ENCODE measurements at places on chromosomes 6 and 20.

- DNase-seq = no peak
Measured at GRCh38 chr6:14738933-14739332, 506.9 kb upstream of the JARID2 start.

DNA sequence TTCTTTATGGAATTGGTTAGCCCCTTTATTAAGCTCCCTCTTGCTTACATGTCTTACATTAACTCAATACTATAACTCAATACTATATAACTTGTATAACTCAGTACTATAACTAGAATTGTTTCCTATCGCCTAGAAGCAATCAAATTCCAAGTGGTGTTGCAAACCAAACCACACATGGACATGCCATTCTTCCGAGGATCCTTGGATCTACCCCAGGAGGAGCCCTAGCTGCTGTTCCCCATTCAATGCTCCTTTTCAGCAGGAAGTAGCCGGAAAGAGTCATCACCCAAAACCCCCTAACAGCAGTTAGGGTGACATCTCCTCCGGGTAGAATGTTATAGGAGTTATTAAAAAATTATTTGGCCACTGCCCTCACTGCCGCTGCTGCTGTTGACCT, 40.5 kb downstream of the PLN start:
- DNase-seq = no peak

GRCh38 chr6:122063076-122063475, 336.4 kb upstream of the HSF2 start:
- DNase-seq = no peak

DNA sequence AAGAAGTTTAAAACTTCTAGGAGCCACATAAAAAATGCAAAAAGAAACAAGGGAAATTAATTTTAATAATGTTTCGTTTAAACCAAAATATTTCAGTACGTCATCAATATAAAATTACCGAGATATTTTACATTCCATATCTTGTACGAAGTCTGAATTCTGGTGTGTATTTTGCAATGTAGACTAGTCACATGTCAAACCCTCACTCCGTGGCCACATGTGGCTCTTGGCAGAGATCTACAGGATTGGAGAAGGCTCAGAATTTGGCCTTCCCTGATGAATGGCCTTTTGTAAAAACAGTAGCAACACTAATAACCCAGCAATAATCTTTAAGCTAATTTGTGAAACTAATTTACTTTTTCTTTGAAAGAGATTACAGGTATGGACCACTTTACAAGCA, 217.1 kb downstream of the PRL start:
- no peak for DNase-seq
